ENCODE measurements at places on chromosomes 5 and 9.

DNA sequence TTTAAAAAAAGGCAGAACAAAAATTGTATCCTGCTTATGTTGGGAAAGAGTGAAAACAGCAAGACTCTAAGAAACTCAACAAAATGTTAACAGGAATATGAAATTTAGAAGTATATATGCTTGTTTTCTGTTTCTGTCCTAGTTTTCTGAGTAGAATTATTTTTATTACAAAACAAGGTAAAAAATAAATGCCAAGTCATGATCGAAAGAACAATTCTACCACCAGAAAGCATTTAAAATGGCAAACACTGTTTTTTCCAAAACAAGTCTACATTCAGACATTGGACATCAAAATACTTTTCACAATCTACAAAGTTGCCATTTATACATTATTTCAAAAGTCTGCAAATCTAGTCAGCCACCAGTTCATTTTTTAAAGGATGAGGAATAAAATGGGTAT, 102.6 kb downstream of the TLE1 start:
- no peak for DNase-seq

DNA sequence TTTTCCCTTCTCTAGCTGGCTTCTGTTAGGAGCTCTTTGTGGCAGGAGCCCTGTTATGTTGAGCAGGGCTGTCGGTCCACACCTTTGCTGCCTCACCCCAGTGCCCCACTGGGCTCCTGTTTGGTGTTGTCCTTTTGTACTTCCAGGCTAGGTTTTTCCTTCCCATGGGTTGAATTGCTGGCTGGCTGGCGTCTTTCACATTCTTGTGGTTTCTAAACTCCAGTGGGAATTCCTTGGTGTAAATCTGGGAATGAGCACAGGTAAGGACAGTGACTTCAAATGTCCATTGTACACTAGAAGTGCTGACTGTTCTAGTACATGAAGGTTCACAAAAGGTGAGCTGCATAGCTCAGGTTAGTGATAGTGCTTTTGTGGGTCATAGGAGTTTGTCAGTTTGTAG, 30.4 kb downstream of the RASGRF2 start:
- DNase-seq, result no peak

- DNase-seq, result no peak
Observed at GRCh38 chr9:129280236-129280622, 102.2 kb upstream of the IER5L start.

- no peak for DNase-seq
Observed at GRCh38 chr5:6452622-6453504, 4.2 kb downstream of the UBE2QL1 start.

GRCh38 chr9:115171921-115172388, 54.0 kb upstream of the TNC start:
- no peak for DNase-seq

GRCh38 chr5:151953833-151954232, 29.2 kb upstream of the GLRA1 start:
- no peak for DNase-seq

GRCh38 chr5:143791848-143792731, 19.9 kb upstream of the HMHB1 start:
- no peak for DNase-seq

DNA sequence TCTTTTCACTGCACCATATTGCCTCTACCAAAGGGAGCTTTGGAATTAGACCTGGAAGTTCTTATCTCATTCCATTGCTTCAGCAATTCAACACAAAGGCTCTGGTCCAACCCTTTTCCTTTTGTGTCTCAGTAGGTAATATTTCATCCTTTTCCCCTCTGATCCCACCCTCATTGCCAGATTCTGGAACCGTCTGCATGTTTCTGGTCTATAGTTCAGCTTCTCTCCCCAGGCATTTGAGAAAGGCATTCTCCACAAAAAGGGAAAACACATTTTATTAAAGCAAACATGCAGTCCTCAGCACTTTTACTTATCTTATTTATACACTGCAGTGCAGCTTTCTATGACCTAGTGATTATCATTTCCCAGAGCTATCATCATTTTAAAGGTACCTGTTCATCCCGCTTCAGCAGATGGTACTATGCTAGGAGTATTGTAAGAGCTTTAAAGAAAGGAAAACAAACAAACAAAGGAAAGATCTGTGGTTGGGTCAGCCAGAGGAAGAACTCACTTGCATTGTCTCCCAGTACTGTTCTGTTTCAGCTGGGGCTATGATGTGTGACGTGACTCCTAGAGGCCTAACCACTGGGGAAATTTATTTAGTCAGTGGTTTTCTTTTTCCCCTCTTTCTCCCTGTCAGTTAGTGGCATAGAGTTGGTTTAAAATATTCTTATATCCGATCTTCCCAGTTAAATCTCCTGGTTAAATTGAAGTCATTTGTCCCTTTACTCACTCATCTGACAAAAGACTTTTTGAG, 269.2 kb downstream of the TMEM38B start:
- no peak for DNase-seq

DNA sequence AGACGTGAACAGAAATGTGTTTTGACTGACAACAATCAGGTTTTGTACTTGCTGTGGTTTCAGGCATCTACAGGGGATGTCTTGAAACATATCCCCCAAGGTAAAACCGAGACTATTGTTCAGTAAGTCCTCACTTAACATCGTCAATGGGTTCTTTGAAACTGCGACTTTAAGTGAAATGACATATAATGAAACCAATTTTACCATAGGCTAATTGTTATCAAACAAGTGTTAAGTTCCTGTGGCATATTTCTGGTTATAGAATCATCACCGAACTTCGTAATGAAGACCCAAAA, 16.4 kb upstream of the OMD start:
- DNase-seq, result no peak

- peak; percentile 26 for DNase-seq
Observed at GRCh38 chr9:129141066-129142041, 30.1 kb downstream of the PTPA start.

- DNase-seq, result no peak
Observed at GRCh38 chr9:84207491-84207951, 133.0 kb downstream of the SLC28A3 start.

- no peak for DNase-seq
Observed at GRCh38 chr5:78387468-78388153, 27.2 kb downstream of the SCAMP1 start.

GRCh38 chr9:118362596-118362995, 658.4 kb downstream of the TLR4 start:
- DNase-seq, result no peak

DNA sequence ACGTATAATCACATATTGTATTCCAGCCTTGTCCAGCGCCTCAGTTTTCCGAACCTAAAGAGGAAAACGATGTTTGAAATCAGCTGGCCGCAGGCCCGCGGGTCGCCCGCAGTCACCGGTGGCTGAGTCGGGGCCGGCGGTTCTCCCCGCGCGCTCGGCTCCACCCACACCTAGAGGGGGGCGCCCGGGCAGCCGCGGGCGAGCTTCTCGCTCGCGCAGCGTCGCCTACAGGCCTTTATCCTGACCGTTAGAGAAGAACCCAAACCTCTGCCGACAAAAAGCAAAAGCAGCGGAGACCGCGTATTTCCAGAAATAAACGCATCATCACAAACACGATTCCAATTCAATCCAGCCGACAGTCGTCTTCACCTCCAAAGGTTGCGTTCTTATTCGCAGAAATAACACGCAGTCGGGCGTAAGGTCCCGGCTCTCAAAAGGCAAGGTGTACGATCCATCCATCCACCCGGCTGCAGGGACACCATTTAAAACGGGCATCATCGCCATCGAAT, 725 bp upstream of the NIPBL start:
- peak; percentile 56 for DNase-seq
